ENCODE measurements at places on chromosomes 7 and 10.

DNA sequence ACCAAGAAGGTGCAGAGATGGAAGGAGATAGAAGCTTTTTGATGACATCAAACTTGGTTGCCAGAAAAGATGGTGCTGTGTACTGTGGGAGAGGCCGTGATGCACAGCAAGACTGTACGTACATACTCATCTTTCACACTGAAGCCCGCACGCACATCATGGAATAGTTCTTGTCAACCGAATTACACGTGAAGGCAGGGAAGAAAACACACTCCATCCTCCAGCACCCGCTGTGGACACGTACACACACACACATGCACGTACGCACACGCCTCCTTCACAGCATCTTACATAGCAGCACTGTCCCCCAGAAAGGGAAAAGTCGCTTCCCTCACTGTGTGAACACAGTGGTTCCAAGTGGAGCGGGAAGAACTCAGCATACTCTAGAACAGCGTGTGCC, 54.5 kb upstream of the DDC start:
- DNase-seq: no peak

DNA sequence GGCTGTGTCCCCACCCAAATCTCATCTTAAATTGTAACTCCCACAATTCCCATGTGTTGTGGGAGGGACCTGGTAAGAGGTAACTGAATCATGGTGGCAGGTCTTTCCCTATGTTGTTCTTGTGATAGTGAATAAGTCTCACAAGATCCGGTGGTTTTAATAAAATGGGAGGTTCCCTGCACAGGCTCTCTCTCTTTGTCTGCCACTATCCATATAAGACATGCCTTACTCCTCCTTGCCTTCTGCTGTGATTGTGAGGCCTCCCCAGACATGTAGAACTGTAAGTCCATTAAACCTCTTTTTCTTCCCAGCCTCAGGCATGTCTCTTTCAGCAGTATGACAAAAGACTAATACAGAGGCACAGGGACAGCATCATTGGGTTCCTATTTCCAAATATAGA, 381.2 kb downstream of the SFMBT2 start:
- no peak for DNase-seq

GRCh38 chr7:156578978-156579430, 61.6 kb upstream of the RNF32 start:
- DNase-seq: no peak

DNA sequence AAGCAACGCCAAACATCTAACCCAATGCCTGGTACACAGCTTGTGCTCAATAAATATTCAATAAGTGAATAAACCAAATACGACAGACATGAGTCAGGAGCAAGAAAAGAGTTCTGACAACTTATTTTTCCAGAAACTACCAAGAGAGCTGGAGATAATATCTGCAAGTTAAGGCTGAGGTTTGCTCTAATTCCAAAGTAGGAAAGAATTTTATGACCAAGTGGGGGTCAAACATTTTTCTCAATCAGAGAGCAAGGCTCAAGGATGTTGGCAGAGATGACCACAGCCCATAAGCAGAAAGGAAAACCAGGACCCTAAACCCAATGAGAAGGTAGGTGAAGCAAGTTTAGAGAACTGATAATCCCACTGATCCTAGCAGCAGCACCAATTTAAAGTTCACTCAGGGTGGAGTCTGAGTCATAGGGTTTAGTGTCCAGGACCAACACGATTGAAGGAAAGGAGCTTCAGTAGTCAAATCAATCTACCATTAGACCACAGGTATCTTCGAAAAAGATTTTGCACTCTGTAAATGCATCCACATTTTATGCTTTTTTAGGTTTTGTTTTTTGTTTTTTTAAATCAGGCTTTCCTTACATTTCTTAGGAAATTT, 49.3 kb upstream of the KCNIP2 start:
- no peak for DNase-seq

DNA sequence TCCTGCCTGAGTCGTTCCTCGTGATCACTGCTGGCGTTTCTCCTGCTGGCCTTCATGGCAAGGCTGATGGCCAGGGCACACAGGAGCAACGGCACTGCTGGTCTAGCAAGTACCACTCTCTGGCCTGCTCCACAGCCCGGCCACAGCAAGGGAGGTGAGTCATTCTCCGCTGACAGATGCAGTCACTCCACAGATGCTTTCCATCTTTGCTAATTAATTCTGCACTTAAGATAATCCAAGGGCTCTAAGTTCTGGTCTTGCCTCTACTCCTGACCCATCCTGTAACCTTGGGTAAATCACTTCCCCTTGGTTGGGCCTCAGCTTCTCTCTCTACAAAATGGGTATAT, 244.4 kb downstream of the RPS24 start:
- DNase-seq: no peak

DNA sequence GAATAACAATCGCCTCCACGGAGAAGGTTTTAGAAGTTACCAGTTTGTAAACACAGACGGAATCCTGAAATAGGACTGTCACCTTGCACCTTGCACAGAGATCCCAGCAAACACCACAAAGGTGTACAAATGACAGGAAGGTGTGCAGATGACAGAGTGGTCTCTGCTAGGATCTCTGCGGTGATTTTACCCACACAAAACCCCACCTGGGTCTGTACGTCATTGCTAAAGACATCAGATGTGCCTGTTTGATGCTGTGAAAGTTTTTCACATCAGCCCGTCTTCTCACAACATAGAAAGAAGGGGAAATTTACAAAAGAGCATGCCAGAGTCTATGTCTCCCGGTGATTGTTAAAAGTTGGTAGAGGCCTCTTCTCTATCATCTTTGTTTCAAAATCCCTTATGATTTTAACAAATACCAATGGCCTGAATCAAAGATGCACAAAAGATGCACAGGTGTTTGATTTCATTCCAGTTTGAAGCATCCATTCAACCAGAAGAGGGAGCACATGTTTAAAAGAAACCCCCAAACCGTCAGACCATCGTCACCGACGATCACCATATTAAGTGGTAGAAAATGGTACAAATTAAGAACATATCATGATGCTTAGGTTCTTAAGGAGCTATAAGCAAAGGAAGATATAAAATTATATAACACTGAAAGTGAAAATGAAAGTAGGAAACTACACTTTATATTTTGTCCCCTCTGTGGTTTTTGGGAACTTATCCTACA, 576.5 kb downstream of the PTPRN2 start:
- no peak for DNase-seq

DNA sequence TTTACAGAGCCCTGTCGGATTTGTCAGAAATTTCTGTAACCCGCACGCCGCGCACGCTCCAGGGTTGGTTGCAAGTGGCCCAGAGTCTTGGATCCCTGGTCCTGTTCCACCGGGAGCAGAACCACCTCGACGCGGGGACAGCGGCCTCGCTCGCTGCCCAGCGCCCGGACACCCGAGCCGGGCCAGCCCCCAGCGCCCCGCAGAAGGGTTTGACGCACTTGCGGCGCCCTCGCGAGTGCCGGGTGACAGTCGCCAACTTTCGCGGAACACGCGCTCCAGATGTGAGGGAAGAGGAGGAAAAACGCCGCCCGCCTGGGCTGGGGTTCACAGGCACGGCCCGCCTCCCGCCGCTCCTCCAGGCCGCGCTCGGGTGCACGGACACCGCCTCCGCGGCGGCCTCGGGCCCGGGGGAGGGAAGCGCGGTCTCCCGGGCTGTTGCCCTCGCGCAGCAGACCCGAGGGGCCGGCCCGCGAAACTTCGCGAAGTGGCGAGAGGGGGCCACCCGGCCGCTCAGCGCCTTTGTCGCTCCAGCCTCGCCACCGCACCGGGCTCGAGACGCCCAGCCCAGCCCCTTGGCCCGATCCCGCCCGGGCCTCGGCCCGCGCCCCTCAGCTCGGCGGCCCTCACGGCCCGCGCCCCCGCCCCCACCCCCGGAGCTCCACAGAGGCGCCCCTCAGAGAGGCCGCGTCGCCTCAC, 514 bp downstream of the RNF216 start:
- peak; percentile 66 for DNase-seq
